Right atrium auricular region (tissue), 2 donors: ENCODE measurements at places on chromosomes 1 and 21.

DNA sequence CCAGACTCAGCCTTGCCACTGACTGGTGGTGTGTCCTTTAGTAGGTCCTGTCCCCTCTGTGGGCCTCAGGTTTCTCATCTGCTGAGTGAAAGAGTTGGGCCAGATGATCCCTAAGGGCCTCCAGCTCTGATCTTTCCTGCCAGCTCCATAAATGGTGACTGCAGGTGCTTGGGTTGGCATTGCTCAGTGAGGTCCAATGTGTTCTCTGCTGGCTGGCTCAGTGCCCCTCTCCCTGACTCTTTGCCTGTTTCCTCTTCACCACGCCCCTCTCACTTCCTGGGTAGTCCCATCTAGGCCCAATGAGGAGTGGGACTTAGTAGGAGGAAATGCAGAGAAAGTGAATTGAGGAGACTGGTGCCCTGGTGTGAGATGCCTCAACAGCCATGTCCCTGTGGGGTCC lies 36.6 kb downstream of the UBE2T start:
- no peak for DNase-seq

DNA sequence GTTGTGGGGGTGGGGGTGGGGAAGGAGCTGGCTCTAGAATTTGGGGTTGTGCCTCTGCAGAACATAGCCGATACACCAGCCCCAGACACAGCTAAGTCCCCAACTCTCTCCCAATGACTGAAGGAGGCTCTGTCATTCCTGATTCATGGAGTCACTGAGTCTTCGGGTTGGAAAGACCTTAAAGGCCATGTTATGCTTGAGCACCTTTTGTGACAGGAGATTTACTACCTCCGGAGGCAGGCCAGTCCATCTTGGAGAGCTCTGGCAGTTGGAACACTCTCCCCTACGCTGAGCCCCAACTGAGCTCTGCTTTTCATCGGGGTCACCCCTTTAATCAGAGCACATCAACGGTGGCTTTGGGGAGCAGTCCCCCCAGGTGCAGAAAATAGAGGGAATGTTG lies 284.4 kb upstream of the GJB5 start:
- DNase-seq: no peak

DNA sequence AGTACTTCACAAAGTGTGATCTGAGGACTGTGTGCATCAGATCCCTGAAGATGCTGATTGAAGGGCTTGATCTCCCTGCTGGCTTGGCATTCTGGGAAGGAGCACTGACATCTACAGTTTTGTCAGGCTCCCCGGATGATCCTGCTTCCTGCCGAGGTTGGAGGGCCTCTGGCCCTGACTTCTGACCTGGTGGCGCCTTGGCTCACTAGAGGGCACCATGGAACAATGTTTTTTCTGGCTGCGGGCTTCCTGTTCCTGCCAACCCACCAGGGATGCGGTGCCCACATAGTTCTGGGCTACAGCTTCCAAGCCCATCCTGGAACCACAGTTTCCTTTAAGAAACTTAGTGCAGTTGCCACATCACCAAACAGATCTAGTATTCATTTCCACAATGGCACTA lies 38.8 kb upstream of the RASAL2 start:
- DNase-seq: no peak

GRCh38 chr1:95983831-95984230 lies 737.8 kb upstream of the PTBP2 start:
- no peak for DNase-seq

- DNase-seq: peak; percentile 84
Observed at GRCh38 chr1:36323636-36324352, at the start of gene EVA1B. Gene EVA1B (minus strand): TSS chr1:36323645. CDS start chr1:36323037, 608 bp downstream.
